Hematopoietic multipotent progenitor cell (in vitro differentiated cells): ENCODE measurements at places on chromosomes 6 and 20.

DNA sequence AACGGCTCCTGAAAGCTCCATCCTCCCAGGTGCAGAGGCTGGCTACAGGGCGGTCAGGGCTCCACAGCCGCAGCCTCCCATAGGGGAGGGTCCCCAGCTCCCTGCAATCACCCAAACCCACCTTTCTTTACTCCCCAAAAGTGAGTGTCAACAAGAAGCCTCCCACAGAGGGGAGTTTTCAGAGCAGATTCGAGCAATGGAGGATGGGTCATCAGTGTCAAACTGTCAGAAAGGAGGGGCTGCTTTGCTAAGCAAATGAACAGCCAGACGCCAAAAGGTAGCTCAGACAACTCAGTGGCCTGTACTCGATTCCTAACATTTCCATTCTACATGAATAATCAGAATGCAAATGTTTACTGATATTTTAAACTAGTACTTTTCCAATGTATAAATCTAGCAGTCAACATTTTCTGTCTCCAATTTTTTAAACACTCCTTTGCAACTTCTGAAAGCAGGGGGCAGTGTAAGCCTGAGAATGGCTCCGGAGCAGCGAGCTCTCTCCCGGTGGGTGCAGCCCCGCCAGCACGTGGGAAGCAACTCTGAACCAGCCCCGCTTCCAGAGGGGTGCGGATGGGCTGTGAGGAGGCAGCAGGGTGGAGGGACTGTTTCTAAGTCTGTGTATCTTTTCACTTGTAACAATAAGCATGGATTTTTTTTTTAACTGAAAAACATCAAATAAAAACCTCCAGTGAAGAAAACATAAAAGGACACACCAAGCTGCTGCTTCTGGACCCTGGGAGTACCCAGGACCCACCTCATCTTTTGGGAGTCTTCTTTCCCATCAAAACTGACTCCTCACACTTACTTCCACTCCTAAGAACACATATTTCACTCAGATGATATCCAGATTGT, 54.9 kb downstream of the TAF4 start:
- peak; percentile 72 for DNase-seq

DNA sequence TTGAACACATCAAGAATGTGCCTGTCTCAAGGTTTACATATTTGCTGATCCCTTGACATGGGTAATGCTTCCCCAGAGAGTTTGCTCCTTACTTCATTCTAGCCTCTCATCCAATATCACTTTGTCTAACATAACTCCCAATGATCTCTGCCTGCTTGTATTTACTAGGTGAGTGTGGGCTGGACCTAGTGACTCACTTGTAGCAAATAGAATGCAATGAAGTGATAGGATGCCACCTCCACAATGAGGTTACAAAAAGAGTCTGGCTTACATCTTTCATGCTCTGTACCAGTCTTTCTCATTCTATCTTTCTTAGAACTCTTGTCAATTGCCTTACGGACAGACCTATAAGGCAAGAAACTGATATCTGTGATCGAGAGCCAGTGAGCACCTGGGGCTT, 44.9 kb upstream of the TMEM200A start:
- no peak for DNase-seq

DNA sequence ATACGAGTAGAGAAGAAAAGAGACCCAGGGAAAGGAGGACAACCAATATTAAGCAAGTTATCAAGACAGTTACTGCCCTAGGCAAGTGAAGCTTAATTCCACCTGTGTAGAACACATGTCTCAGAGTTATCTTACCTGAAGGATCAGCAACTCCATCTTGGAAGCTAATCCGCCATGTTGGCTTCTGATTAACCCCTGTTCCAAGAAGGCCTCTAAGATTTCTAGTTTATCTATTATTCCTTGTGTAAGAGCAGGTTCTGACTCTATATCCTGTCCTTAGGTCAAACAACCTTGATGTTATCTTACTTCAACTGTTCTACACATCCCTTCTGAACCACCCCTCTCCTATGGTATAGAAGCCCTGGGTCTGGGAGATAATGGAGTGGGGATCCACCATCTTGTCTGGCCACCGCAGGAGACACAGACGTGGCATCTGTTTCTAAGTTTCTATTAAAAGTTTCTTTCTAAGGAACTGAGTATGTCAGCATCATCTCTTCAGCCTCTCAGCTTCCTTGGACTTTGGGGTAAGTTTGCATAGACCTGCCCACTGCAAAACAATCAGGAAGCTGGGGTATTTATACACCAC, 27.7 kb upstream of the PTPN1 start:
- DNase-seq: no peak

DNA sequence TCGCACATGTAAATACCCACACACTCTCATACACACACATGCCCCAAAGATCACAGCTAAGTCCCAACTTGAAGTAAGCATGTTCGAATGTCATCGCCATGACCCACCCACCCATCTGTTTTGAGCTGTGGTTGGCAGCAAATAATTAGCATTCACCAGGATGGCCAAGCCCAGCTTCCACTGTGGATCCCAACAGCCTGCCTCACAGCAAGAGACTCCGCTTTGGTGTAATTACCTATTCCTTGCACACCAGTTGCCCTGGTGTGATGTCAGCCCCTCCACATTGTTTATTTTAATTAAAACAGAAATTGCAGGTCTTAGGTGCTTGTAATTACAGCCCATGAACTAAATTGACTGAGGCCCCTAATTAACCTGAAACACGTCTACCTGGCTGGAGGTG, 81.1 kb downstream of the MAFB start:
- no peak for DNase-seq

- peak; percentile 75 for DNase-seq
Measured at GRCh38 chr6:105810105-105810921, 275.8 kb upstream of the PRDM1 start.

DNA sequence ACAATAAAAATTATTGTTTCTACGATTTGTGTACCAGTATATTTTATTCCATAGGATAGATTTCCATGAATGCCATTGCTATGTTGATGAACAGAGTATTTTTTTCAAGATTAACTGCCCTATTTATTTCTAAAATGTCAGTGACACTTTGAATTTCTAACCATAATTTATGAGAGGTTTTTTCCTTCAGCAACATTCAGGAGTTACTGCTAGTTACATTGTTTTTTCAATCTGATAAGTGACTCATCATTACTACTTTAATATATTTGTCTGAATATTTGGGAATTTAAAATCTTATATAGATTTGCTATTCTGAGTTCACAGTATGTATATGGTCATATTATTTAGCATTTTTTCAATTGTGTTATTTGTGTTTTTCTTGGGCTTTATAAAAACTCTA, 6.0 kb upstream of the OR2B6 start:
- no peak for DNase-seq
